ENCODE measurements at places on chromosomes 2 and 18.
A peak's percentile ranks its signal among the peaks of the same experiment; 100 is the strongest.

- no peak for DNase-seq
Observed at GRCh38 chr2:131043199-131044074, 49.8 kb downstream of the FAM168B start.

DNA sequence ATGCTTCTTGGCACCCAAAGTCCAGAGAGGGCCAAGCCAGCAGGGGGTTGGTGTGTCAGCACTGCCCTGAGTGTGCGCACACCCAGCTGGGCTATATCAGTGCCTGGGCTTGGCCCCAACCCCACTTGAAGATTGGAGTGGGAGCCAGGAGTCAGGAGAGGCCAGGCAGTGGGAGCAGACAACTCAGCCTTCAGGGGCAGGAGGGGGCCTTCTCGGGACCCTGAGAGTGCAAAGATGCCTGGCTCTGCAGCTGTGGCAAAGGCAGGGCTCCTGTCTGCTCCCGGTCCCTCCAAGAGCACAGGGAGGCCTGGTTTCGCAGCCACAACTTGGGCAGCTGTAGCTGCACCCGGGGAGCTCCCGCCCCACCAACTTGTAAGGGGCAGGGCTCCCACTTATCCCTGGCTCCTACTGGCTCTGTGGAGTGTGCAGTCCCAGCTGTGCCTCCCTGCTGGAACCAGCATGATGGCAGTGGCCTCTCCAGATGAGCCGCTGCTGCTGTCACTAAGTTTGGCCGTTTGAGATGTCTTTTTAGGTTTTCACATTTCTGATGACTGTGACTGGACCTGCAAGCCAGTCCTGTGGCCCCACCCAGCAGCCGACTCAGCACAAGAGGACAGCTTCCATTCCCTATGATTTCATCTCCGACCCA lies 148.8 kb upstream of the HS6ST1 start:
- no peak for DNase-seq

GRCh38 chr2:178066890-178067669 lies 5.5 kb downstream of the PDE11A start:
- DNase-seq: no peak

GRCh38 chr18:77560341-77560992 lies 310.8 kb downstream of the GALR1 start:
- DNase-seq: no peak

GRCh38 chr2:161170958-161171932 lies 11.0 kb downstream of the TANK start:
- no peak for DNase-seq

DNA sequence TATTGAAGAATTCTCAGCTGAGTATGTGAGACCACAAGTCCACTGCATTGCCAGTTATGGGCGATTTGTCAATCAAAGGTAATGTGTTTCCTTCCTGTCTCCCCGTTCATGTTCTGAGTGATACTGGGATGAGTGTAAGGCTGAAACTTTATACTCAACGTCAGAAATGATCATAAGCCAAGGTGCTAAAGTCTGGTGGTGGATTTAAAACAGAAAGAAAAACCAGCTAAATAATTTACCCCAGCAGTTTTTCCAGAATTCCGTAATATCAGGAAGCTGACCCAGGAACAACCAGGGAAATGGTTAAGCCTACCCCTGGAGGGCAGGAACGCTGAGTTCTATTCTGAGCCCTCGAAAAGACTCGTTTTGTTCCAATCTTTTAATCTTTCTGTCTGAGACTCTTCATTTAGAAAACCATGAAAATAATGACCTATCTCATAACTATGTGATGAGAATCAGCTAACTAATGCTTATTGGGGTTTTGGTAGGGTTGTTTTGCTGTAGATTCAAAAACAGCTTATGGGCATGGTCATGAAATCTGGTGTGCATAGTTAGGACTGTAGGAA lies 149.6 kb downstream of the LAMA3 start:
- DNase-seq: no peak

DNA sequence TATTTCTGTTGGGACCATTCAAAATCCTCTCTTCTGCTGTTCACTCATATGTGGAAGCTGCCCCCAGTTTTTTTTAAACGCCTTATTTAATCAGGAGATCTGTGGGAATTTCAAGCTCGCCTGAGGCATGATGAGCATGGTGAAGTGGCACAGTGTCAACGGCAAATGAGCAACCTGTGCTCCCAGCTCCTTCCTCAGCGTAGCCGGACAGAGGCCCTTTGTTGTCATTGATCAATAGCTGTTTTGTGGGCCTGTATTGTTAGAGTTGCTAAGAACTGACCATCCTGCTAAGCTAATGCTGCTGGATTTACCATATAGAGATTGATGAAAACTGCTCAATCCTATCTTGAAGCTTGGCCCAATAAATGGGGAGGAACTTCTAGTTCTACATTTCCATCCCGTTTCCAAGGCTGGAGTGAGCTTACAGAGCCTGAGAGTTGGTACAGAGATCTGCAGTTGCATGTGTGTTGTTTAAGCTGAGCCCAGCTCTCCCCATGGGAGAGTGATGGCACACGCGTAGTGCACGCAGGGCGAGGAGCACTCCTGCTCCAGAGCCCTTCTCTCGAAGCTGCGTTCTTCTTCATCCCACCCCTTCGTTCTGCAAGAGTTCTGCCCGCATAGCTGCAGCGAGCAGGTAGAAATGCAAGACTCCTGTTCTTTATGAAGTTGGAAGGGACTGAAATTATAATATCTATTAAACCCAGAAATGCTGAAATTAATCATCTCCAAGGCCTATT lies 108.8 kb downstream of the RTN4 start:
- no peak for DNase-seq

- no peak for DNase-seq
Observed at GRCh38 chr2:191165176-191165643, 14.4 kb upstream of the STAT4 start.

DNA sequence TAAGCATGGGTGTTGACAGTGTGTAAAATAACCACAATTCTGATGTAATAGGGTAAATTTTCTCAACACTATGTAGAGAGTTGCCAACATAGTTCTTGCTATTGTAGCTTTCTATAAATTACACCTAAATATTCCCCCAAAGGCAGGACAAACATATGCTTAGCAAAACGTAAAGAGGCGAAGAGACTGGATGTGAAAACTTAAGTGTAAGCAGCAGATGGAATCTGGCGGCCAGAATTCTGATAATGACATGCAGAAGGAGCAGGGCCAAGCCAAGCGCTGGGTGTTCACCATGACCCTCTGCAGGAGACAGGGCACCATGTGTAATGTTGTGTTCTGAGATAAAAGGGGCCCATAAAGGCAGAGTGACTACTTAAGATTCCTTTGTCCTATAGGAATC lies 105.2 kb upstream of the ZNF521 start:
- DNase-seq: no peak

- DNase-seq: no peak
Observed at GRCh38 chr2:186569897-186570296, 20.0 kb upstream of the ITGAV start.

- no peak for DNase-seq
Observed at GRCh38 chr2:85714841-85715240, 20.7 kb downstream of the GNLY start.

GRCh38 chr2:18829976-18830375 lies 240.6 kb upstream of the NT5C1B start:
- DNase-seq: no peak

- DNase-seq: no peak
Observed at GRCh38 chr18:33946336-33946735, 278.4 kb downstream of the NOL4 start.

DNA sequence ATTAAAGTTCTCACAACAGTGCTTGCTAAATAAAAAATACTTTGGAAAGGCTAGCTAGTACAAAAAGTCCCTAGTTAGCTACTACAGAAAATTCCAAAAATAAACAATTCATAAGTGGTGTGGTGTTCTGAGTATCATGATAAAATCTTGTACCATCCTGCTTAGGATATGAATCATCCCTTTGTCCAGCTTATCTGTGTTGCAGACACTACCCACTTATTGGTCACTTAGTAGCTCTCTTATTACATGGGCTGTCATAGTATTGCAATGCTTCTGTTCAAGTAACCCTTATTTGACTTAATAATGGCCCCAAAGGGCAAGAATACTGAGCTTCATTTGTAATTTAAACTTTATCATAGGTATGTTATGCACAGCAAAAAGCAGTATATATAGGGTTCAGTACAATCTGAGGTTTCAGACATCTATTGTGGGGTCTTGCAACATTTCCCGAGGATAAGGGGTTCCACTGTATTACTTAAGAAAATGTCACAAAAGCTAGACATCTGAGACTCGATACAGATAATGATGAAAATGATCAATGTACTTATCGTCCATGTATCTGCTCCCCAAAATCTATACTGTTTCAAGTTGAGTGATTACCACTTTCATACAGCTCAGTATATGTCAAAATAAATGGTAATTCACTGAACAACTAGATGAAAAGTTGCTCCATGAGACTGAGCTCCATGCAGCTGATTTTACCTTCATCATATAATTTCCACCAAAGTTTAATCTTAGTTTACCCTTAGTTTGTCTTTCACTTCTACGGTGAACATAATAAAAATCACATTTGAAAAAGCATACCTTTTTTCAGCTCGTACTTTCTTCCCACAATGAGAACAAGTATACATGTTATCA lies 93.8 kb downstream of the C2orf74 start:
- DNase-seq: no peak

DNA sequence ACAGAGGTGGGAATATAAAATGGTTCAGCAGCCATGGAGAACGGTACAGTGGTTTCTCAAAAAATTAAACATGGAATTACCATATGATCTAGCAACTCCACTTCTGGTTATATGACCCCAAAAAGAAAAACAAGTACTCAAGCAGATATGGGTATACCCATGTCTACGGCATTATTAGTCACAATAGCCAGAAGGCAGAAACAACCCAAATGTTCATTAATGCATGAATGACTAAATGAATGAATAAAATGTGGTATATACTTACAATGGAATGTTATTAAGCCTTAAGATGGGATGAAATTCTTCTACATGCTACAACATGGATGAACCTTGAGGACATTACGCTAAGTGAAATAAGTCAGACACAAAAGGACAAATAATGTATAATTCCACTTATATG lies 266.8 kb upstream of the FBXO11 start:
- no peak for DNase-seq

DNA sequence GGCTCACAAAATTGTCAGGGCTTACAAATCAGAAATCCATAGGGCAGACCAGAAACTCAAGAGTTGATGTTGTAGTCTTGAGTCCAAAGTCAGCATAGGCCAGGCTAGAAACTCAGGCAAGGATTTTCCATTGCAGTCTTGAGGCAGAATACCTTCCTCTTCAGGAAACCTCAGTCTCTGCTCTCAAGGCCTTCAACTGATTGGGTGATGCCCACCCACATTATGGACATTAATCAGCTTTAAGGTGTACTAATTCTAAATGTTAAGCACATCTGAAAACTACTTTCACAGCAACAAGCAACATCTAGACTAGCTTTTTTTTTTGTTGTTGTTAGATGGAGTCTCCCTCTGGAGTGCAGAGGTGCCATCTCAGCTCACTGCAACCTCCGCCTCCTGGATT lies 31.3 kb upstream of the ZNF512 start:
- DNase-seq: no peak

DNA sequence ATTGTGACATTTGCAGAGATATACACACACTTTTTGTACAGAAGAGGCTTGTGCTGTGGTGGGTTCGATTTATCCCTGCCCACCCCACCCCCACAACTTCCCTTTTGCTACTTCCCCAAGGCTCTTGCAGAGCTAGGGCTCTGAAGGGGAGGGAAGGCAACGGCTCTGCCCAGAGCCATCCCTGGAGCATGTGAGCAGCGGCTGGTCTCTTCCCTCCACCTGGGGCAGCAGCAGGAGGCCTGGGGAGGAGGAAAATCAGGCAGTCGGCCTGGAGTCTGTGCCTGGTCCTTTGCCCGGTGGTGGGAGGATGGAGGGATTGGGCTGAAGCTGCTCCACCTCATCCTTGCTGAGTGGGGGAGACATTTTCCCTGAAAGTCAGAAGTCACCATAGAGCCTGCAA lies 40.0 kb downstream of the STEAP3 start:
- DNase-seq: no peak

DNA sequence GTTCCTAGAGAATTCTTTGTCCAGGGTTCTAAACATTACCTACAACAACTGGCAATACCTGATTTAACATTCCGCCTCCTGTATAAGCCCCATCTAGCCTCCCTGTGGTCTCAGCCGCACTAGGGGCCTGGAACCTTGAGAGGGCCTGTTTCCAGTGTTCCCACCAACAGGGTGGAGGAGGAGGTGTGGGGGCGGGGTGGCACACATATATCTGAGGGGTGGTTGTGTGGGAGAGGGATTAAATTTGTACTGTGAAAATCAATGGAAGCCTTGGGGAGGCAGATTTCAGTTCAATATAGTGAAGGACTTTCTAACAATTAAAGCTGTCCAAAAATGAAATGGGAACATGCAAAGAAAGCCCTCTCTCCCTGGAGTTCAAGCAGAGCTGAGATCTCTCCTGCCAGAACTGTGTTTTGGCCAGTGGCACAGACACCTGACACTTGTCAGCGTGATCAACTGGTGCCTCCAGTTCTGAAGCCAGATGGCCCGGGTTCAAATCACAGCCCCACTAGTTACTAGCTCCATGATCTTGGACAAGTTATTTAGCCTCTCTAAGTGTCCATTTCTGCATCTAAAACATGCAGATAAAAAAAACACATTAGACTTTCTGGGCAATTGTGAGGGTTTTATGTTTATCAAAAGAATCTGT lies 17.0 kb upstream of the FZD7 start:
- DNase-seq: no peak

DNA sequence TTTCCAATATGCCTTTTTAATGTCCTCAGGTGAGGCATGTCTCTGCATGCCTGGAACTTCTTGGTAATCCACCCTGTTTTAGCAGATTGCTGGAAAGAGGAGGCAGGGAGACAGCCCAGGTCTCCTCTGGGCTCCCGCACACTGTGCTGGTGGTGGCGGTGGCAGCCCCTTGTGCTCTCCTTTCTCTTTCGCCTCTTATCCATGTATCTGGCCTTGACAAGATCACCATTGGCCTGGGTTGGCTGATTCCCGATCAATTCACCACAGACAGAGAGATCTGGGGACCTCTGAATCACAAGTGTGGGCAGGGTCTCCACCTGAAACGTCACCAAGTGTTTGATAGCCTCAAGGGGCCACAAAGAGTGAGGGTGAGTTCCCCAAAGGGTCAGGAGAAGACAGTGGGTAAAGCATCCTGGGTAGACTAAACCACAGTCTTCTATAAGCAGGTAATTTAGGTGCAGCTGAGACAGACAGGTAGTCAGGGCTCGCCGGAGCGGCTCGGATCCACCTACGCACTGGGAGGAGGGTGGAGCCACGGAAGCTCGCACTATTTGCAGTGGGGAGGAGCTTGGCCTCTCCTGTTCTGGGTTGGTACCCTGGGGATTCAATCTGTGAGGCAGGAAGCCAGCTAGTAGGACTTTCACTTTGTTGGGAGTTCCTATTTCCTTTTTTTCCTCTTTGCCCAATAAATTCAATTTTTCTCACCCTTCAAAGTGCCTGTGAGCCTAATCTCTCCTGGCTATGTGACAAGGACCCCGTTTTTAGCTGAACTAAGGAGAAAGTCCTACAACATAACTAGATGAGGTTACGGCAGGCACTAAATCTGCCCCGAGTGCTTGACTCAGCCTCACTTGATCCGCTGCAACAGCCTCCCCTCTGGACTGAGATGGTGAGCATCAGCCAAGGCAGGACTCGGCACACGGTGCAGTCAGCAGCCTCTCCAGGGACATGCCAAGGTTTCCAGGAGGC lies 57.6 kb downstream of the SLC4A3 start:
- DNase-seq: peak; percentile 42

- DNase-seq: no peak
Observed at GRCh38 chr18:48922801-48923730, 27.7 kb downstream of the SMAD7 start.

All from CD4-positive, CD25-positive, alpha-beta regulatory T cell (primary cell).